ENCODE measurements at places on chromosomes 7 and 10.
A peak's percentile ranks its signal among the peaks of the same experiment; 100 is the strongest.

DNA sequence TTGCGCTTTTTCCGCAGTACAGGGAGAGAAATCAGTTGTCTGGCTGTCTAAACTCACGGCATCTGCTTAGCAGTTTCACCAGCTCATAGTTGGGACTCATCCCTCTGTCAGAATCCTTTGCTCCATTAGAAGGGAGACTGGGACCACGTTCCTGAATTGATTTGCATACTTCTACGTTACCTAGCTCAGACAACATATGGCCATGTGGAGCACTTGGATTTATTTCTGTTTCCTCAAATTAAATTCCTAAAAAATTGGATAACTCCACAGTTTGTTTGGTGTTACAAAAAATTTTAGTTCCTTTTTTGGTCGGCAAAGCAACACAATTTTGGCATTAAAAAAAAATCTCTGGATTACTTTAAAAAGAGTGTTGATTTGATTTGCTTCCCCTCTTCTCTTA, 614.0 kb downstream of the AUTS2 start:
- no peak for DNase-seq

GRCh38 chr7:34575006-34575405, 83.0 kb upstream of the NPSR1 start:
- DNase-seq, result no peak

DNA sequence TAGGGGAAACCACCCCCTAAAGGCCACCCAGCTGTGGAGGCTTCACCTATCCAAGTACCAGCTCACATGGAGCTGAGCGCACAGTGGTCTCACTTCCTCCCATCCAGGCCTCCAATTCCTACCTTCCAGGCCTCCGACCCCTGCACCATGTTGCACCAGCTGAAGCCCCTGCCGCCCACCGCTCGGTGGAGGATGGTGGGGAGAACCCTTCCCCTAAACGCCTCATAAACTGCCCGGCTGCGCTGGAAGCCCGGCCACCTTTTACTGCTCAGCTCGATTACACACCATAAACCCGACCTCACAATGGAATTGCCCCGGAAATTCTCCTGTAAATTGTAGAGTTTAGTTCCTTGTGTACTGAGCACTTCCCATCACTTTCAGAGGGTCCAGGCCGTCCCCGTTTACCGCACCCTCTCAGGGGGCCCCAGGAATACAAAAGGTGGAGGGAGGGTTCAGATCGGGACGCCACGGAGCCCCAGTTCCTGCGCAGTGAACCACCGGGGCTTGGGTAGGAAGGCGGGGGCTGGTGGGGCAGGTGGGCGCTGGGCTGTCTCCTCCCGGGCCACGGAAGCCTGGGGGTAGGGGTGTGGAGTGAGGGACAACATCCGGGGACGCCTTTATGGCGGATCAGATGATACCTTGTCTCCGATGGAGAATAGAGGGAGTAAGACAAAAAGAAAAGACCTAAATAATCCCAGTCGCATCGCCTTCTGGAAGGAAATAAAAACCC, 1.4 kb upstream of the HOXA7 start:
- DNase-seq, result no peak

GRCh38 chr7:73521636-73522104, 423 bp downstream of the BAZ1B start:
- DNase-seq, result no peak

- no peak for DNase-seq
Observed at GRCh38 chr7:130649004-130649790, 19.4 kb downstream of the COPG2 start.

DNA sequence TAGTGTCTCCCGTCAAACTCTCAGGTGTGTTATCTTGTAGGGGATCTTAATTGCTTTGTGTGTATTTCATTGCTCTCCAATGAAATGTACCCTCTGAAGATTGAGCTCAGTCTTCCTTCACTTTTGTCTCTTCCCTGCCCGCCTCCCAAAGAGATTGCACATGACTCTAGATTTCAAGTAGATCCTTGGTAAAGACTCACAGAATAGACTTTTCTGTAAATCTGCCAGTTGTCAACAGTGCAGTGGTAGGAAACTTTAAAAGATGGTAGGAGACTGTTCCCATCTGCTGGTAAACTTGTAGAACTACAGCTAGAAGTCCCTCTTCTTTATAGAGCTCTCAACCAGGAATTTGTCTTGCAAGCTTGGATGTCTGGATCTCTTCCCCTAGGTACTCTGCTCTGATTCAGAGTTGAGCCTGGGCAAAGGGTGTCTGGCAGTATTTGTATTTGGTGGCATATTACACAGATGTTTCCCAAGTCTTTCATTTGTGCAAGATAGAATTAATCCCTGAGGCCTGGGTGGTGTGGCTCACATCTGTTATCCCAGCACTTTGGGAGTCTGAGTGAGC, 9.6 kb downstream of the CCL26 start:
- no peak for DNase-seq

GRCh38 chr10:117609095-117609795, 66.7 kb downstream of the EMX2 start:
- DNase-seq, result peak; percentile 72

GRCh38 chr10:133133471-133134231, 26.4 kb upstream of the KNDC1 start:
- DNase-seq, result no peak

GRCh38 chr10:91800756-91801155, 2.5 kb downstream of the TNKS2 start:
- no peak for DNase-seq

- DNase-seq, result no peak
Observed at GRCh38 chr7:81300753-81301152, 381.9 kb upstream of the SEMA3C start.

DNA sequence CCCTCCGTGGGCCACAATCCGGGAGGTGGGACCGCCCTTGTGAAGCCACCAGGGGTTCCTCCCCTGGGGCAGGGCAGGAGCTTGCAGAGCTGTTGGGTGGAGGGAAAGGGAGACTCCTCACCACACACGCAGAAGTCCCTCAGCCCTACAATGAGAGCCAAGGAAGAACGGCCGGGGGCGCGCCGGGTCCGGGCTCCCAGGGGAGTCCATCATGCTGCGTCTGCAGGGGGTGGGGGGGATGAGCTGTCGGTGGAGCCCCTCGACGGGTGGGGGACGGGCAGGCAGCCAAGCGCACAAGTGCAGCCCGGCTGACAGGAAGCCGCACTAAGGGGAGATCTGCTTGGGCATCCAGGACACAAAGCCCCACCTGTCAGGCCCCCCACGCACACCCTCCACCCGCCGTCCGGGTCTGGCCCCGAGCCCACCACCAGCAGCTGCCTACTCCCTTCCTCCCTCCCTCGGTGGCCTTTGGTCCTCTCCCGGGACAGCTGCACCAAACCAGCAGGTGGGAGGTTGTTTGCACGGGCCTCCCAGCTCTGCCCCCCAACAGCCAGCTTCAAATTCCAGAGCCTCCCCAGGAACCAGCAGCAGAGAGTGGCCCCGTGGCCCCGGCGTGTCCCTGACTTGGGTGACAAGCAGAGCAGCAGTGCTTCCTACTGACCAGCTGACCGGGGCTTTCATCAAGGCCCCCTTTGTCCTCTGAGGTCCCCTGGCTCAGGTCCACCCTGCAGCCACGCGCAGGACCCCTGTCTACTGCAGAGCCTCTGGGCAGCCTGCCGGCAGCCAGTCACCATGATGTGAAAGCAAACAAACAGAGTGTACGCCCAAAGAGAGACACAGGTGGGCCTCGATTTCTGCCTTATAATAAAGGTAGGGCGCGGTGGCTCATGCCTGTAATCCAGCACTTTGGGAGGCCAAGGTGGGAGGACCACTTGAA, 50.3 kb downstream of the HIP1 start:
- no peak for DNase-seq

DNA sequence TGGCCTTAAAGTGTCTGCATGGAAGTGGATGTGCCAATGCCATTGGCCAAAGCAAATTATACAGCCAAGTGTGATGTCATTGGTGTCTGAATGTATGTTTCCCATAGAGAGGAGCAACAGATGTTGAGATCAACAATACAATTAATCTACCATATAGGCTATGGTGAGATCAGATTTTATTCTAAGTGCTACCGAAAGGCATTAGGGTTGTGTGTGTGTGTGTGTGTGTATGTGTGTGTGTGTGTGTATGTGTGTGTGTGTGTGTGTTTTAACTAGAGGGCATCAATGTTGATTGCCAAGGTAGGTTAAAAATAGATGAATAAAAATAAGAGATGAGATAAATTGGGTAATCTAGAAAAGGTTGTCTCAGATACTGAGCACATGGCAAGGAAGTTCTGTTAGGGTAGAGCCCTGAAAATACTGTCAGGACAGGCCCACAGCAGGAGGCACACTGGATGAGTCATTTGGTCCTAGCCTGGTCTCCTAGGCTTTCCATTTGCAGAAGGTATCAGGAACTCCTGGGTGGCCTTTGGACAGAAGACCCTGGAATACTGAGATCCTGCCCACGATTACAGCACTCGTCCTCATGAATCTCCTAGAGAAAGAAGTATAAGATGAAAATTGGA, 446.0 kb upstream of the PODXL start:
- no peak for DNase-seq

DNA sequence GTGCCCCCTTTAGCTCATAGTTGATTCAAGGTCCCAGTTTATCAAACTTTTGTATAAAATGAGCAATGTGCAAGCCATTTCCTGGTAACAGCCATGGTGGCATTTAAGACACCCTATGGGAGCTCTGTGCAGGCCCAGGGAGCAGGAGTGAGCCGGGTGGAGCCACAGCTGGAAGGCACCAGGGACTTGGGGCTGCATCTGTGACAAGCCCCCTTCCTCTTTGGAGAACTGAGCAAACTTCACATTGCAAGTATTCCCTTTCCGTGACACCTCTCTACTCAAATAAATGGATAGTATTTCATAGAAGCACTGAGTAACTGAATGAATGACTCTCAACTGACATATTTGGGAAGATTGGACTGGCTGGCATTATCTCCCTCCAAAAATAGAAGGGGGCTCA, 558.7 kb upstream of the FOXK1 start:
- no peak for DNase-seq

- DNase-seq, result no peak
Observed at GRCh38 chr7:124196519-124196918, 163.7 kb upstream of the TMEM229A start.

- no peak for DNase-seq
Observed at GRCh38 chr7:78970440-78970916, 483.0 kb downstream of the MAGI2 start.

DNA sequence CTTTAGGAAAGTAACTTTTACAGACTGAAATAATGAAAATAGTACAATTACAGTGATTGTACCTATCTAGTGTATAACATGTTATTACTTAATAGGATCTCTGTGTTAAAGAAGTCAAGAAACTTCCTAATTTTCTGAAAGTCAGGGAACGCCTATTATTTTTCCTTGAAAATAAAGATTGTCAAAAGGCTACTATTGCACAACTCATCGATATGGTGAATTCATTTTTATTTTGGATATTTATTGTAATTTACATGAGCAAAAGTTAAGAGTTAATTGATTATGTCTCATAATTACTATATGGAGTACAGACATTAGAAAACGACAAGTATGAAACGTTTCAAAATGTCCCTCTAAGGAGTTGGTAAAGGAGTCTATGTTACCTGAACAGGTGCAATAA, 12.8 kb downstream of the MINDY3 start:
- no peak for DNase-seq

GRCh38 chr7:72805526-72806494, 22.2 kb downstream of the TYW1B start:
- no peak for DNase-seq

- no peak for DNase-seq
Observed at GRCh38 chr10:29481906-29482440, 152.8 kb downstream of the SVIL start.

GRCh38 chr10:112475575-112476218, 28.7 kb downstream of the VTI1A start:
- no peak for DNase-seq

DNA sequence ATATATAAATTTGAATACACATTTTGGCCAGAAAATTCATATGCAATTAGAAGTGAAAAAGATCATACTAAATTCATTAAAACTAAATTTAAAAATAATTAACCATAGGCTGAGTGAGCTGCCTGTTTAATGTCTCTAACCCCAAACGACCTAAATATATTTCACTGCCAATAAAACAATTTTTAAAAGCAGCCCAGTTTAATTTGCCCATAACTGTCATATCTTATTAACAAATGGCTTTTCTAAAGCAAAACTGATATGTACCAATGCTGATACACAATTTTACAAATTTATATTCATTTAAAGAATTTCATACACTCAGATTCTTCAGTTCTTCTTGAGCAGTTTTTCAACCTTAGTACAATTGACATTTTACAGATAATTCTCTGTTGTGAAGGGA, 99.9 kb downstream of the CACNA2D1 start:
- DNase-seq, result no peak
